ENCODE measurements at places on chromosomes 4 and X.

DNA sequence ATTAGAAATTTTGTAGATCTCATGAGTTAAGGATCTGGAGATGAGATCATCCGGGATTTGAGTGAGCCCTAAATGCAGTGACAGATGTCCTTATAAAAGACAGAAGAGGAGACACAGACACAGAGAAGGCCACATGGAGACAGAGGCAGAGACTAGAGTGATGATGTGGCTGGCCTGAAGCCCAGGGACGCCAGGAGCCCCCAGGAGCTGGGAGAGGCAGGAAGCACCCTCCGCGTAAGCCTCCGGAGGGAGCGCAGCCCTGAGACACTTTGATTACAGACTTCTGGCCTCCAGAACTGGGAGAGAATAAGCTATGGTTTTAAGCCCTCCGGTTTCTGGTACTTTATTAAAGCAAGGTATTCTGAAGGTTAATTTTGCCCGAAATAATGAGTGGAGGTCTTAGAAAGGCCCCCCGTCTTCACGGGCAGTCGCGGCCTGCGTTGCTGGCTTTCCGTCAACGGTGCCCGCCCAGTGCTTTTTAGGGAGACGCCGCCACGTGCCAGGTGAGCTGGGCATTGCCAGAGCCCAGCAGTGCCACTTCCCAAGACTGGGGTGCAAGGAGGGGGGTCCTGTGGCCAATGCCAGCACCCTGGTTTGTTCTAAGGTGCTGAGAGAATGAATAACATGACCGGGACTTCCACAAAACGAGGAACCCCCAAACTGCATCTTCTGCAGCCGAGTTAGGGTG, 8.1 kb downstream of the DHRSX start:
- DNase-seq = no peak

GRCh38 chr4:118557298-118557851, 127.8 kb upstream of the METTL14 start:
- DNase-seq = no peak

- DNase-seq = no peak
Observed at GRCh38 chrX:31508338-31508737, 436.5 kb upstream of the FTHL17 start.

DNA sequence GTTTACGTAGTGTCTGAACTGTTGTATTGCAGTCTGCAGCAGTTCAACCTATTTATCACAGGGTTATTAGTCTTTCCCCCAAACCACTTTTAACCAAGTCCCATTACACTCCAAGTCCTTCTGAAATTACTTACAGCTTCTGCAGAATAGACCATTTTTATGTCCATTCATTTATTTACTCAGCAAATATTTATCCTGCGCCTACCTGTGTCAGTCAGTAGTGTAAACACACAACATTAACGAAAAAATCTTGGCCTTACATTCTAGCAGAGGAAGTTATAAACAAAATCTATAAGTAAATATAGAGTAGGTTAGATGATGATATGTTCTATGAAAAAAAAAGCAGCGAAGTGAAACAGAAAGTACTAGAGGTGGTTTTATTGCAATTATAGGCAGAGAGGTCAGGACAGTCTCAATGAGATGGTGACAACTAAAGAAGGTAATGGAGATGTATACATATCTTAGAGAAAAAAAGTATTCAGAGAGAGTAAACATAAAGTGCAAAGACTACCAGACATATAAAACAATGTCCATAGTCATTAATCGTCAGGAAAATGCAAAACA, 534.7 kb downstream of the KCNIP4 start:
- DNase-seq = no peak

DNA sequence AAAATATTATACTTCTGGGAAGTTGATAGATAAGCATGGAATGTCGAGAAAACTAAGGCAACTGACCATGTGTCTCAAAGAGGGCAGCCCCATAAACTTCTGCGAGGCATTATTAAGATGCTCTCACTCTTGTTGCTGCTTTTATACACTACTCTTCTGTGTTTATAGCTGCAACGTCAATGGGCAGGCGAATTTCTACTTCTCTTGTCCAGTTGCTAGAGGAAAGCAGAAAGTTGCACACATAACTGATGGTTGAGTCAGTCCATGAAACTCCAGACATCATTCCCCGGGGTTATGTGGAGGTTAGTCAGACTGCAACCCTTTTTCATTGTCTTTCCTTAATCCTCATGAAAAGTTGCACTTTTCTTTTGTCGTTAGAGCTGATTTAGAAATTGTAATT, 39.8 kb downstream of the VCX3B start:
- no peak for DNase-seq

GRCh38 chrX:24371391-24371972, 11.0 kb downstream of the SUPT20HL1 start:
- no peak for DNase-seq

DNA sequence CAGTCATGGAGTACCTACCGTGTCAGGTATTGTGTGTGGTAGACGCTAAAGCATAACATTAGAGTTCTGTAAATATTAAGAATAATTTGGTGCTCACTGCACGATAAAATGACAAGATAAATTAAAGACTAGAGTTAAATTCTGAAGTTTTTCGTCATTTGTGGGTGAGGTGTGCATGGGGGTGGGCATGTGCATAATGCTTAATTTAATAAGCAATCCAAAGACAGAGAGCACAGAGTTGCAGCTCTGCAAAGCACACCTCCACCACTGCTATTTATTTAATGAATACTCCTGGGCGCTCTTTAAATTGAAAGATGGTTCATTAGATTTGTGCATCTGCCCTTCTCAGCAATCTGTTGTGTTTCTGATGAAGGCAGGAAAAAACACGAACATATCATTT, 62.6 kb downstream of the GATB start:
- DNase-seq = no peak

- DNase-seq = no peak
Observed at GRCh38 chrX:76643590-76643989, 216.1 kb downstream of the MAGEE1 start.

- DNase-seq = no peak
Observed at GRCh38 chr4:82777857-82778525, 20.6 kb downstream of the SCD5 start.

DNA sequence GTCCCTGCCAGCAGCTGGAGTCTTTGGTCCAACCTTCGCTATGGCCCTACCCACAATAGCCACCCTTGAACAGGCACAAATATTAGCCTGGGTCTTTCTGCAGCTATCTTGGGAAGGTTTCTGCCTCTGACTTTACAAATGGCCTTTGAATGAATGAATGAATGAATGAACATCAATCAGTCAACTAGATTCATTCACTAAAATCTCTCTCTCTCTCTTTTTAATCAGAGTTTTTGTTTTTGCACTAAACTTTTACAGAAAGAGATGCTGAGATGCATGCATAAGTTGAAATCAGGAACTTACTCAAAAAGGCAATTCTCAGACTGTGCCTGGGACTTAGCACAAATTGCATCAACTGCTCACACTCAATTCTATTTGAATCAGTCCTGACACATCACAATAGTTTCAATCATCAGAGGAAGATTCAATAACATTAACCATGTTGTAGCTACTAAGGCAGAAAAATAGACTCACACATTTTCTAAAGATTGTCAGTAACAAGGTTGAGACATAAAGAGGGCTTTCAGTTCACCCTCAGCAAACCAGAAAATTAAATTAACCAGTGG, 55.0 kb downstream of the ANXA3 start:
- no peak for DNase-seq

DNA sequence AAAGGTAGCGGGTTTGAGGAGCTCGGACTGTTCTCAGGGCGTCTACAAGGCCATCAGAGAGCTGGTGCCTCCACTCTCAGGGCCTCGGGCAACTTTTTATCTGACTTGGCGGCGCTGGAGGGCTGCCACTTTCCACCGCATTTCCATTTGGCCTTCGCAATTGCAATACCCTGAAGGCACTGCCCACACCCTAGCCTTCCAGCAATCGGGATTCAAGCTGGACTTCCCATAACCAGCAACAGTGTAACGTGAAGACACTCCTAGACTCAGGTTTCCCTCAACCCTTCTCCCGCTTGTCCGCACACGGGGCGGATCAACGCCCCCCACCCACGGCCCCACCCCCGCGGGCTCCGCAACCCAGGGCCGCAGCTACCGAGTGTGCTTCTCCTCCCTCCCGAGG, 50.2 kb upstream of the BCOR start:
- no peak for DNase-seq

GRCh38 chr4:108333353-108333942, 164.7 kb upstream of the LEF1 start:
- DNase-seq = no peak

- no peak for DNase-seq
Observed at GRCh38 chr4:76035141-76035540, 729 bp downstream of the CXCL11 start.

GRCh38 chr4:126564283-126564854, 1068.4 kb upstream of the INTU start:
- no peak for DNase-seq

- no peak for DNase-seq
Observed at GRCh38 chrX:7462110-7462509, 314.2 kb upstream of the PUDP start.

DNA sequence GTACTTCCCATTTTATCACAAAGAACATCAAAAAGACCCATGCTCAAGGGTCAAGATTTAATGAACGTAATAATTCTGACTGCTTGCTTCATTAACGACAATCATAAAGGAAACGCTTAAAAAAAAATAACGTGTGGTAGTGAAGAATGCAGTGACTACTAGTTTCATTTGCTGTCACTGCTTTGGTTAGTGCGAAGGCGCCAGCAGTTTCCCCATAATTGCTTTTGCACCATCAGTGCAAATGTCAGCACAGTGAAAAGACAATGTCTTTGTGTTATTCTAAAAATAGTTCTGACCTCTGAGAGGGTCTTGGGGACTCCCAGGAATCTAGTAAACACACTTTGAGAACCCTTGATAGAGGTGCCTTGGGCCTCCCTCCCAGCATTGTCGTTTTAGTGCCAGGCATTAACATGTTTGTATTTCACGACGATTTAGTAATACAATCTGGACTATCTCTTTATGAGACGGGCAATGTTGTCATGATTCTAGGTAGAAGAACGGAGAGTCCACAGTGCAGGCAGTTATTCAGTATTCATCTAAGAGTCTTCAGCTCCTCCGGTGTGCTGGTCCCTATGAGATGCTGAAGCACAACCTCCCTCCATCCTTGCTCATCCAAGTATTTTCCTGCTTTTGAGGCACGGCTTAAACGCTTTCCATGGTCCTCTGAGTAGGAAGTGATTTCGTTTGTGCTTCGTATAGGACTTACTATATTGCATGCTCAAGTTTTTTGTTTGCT, 71.0 kb downstream of the AFF1 start:
- DNase-seq = no peak

- DNase-seq = no peak
Observed at GRCh38 chr4:128549636-128550035, 259.9 kb upstream of the JADE1 start.

DNA sequence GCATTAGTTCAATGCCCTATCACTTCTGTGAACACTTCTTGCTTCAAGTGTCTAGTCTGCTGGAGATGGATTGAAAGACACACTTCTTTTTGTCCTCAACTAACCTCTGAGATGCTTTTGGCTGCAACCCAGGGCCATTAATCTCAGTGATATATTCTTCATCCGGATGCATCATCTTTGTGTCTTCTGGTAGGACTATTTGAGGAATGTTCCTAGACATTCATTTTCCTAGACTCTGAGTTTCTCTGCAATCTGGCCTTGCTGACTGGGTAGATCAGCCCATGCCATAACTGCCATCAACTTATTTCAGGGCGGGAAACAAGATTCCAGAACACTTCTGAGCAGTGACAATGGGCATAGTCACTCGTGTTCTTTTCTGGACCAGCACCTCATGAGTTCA, 329.4 kb downstream of the PDGFC start:
- no peak for DNase-seq

DNA sequence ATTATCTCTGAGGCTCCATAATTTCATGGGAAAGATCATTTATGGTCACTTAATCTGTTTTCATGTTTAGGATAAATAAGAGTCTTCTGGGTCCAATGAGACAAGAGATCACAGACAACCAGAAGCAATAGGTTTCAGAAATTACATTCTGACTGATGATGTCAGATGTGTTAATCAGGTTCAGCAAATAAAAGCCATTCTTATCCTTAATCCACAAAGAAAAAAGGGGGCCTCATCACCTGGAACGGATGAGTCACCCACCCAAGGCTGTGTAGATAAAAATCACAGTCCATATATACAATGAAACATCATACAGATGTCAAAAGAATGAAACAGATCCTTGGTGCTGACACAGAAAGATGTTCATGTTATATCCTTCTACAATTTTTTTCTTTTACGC, 36.6 kb downstream of the SYTL4 start:
- DNase-seq = no peak

GRCh38 chrX:123779908-123780396, 47.1 kb upstream of the THOC2 start:
- DNase-seq = no peak

- DNase-seq = no peak
Observed at GRCh38 chr4:52196606-52197130, 145.6 kb downstream of the SPATA18 start.

- no peak for DNase-seq
Observed at GRCh38 chrX:130497531-130497930, 95.7 kb downstream of the RBMX2 start.

DNA sequence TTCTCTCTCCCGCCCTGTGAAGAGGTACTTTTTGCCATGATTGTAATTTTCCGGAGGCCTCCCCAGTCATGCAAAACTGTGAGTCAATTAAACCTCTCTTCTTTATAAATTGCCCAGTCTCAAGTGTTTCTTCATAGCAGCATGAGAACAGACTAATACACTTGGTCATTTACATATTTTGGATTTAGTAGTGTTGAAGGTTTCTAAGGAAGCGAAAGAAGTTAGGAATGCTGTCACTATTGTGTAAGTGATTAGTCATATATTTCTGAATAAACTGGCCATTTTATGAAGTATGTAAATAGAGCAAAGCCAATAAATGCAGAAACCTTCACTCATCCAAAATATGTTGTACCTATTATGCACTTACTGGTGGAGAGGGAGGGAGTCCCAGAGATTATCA, 34.4 kb upstream of the GK2 start:
- no peak for DNase-seq

DNA sequence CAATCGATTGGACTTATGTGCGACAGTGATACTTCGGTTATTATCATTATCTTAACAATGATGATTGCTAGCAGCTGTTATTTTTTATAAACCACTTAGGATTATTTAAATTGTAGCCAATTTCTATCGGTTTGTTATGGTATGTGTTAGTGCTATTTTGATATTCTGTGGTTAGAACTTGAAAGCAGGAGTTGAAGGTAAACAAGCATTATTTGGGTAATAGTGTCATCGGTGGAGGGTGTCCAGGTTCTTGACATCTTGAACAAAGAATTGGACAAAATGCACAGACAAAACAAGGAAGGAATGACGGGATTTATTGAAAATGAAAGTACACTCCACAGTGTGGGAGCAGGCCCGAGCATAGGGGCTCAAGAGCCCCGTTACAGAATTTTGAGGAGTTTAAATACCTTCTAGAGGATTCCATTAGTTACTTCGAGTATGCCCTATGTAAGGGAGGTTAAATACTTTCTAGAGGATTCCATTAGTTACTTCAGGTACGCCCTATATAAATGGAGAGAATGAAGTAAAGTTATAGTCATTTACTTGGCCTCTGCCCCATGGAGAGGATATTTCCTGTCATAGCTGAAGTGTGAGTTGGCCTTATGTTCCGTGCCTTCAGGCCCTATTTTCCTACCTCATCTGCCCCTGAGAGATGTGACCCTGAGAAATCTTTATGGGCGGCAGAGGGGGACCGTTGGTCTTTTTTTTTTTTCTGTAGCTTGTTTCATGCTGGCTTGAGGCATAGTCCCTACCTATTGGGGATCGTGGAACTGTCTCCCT, 13.1 kb downstream of the MOB1B start:
- no peak for DNase-seq

Measured in esophagus squamous epithelium (tissue), 5 donors.